ENCODE measurements at places on chromosomes 6 and 20. TPM values are rescaled to one million over a fixed set of nuclear protein-coding genes. Genes with fewer than 3 reads are reported as not detected.
A peak's percentile ranks its signal among the peaks of the same experiment; 100 is the strongest.

GRCh38 chr6:109000289-109000688 is 94.4 kb downstream of the SESN1 start:
- no peak for DNase-seq

GRCh38 chr6:168555618-168556273 is 114.8 kb downstream of the SMOC2 start:
- DNase-seq, result no peak

GRCh38 chr6:157519255-157520116 is 138.5 kb downstream of the ZDHHC14 start:
- DNase-seq, result no peak

DNA sequence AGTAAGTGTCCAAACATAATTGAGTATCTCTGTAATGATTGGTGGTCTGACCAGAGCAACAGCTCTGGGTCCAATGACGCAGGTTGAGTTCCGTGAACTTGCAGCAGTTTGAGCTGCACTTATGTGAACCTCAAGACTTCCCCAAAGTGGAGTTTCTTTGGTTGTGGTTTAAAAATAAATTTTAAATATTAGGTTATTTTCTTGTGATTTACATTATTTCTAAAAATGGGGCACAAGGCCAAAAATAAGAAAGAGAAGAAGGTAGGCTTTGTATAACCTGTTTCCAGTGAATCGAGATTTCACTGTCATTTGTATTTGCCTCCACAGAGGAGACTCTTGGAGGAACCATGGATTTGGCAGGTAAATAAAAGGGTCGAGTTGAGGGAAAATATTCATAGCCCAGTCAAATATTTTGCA is 166.4 kb upstream of the ZNF217 start:
- no peak for DNase-seq

GRCh38 chr6:20907486-20908071 is 373.3 kb downstream of the CDKAL1 start:
- DNase-seq, result no peak

DNA sequence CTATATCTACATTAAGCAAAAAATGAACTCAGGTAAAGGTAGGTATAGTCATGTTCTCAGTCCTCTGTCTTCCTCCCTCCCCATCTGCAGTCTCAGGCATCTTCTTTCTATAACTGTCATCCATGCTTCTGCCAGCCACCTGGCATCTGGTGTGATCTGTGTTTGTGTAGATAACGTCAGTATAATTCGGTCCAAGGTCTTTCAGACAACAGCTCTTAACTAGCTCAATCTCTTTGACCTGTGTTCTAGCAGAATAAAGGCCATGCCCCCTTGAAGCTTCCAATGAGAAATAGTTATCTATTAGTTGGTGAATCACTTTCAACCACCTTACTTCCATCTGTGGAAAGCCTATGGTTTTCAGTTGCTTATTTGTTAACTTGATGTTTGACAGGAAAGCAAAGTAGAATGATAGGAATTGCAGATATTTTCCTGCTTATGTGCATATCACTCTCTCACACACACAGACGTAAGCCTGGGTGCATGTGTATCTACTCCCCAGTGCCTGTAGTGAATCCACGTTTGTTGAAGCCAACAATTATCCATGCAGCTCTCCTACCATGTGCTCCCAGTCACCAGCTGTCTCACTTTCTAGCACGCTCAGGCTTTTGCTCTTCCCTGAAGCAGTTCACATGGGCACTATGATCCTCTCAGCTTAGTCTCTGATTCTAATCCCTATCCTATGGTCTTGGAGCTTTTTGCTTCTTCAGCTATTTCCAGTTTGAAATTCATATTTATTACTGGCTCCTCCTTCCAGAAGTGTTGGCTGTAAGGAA is 433.7 kb upstream of the MANEA start:
- no peak for DNase-seq

DNA sequence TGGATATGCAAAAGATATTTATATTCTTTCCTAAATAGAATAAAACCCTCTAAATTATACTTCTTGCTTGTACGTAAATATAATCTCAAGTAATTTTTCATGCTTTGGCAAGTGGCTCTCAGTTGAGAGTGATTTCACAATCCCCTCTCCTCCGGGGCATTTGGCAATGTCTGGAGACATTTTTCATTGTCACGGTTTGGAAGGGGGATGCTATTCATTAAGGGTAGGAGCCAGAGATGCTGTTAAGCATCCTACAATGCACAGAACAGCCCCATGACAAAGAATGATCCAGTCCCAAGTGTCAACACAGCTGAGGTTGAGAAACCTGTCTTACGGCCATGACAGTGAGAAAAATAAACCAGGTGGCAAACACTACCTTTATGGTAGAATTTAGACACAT is 75.7 kb downstream of the AGPAT4 start:
- DNase-seq, result no peak

- DNase-seq, result no peak
Measured at GRCh38 chr6:133964052-133964451, 11.0 kb downstream of the TBPL1 start.

DNA sequence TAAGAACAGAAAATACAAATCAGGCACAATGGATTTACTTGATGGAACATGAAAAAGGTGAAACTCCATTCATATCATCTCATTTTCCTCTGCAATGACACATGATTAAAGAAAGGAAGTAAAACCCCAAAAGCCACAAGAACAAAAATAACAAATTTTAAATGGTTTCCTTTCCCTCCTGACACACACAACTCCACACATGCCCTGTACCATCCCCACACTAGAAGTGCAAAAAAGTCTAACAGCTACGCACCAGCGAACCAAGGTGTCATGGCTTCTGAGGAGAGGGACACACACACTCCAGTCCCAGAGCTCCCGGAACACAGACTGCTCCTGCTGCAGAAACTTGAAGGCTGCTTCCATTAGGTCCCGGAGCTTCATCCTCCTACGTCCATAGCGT is 25.3 kb downstream of the MDN1 start:
- no peak for DNase-seq

DNA sequence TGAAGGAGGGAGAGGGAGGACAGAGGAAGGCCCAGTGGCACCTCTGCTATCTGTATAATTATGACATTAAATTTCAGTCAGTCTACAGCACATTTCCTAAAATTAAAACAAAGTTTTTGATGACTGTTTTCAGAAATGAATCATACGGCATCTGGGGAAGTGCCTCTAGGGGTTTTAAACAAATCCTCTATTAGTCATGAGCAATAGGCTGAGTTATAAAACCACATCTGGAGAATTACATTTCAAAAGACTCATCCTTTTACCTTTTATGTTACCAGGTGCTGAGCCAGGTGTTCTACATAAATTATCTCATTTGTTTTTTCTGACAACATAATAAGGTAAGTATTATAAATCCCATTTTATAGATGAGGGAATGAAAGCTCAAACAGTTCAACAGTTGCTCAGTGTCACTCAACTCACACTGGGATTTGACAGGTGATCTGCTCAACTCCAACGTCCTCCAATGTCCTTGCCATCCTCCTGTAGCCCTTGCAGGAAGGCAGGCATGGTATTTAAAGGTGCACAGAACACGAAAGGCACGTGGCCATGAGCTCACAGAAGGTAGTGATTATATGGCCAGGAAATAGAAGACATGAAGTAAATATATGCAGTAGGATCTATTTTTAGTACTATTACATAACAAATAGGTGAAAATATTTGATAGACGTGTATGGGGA is 184.2 kb upstream of the MAN1A1 start:
- DNase-seq, result no peak

DNA sequence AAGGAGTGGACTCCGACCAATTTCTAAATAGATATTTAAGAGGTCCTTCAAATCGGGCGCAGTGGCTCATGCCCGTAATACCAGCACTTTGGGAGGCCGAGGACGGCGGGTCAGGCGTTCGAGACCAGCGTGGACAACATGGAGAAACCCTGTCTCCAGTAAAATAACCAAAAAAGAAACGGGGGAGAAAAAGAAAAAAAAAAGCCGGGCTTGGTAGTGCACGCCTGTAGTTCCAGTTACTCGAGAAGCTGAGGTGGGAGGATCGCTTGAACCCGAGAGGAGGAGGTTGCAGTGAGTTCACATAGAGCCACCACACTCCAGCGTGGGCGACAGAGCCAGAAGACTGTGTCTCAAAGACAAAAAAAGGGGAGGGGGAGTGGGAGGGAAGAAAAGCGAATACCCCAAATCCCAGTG is 53.3 kb upstream of the HFE start:
- DNase-seq, result no peak

- DNase-seq, result no peak
Measured at GRCh38 chr20:52965819-52966218, 6.3 kb upstream of the TSHZ2 start.

- peak; percentile 33 for DNase-seq
Measured at GRCh38 chr20:25338112-25339023, 52.3 kb downstream of the ABHD12 start.

DNA sequence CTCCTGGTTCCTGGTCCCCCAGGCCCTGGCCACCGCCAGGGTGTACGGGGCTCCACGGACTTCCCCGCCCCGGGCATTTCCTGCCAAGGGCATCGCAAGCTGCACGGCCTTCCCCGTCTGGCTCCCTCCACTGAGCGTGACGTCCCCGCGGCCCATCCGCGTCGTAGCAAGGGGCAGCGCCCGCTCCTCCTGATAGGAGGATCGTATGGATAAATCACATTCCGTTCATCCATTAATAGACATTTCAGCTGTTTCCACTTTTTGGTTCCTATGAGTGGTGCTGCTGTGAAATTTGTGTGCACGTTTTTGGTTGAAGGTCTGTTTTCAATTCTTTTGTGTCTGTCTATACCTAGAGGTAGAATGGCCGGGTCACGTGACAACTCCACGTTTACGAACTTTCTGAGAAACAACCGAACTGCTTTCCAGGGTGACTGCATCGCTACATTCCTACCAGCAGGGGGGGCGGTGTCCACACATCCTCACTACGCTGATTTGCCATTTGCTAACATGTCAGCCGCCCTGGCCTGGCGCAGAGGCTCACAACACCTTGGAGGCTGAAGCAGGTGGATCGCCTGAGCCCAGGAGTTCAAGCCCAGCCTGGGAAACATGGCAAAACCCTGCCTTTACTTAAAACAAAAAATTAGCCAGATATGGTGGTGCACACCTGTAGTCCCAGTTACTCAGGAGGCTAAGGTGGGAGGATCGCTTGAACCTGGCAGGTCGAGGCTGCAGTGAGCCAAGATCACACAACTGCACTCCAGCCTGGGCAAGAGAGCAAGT is 37.7 kb downstream of the KCNQ2 start:
- DNase-seq, result peak; percentile 61

GRCh38 chr6:160337991-160338390 is 10.2 kb upstream of the SLC22A3 start:
- DNase-seq, result no peak

GRCh38 chr6:6795393-6795792 is 206.9 kb downstream of the LY86 start:
- no peak for DNase-seq

- no peak for DNase-seq
Measured at GRCh38 chr20:39504710-39505094, 542.6 kb downstream of the DHX35 start.

DNA sequence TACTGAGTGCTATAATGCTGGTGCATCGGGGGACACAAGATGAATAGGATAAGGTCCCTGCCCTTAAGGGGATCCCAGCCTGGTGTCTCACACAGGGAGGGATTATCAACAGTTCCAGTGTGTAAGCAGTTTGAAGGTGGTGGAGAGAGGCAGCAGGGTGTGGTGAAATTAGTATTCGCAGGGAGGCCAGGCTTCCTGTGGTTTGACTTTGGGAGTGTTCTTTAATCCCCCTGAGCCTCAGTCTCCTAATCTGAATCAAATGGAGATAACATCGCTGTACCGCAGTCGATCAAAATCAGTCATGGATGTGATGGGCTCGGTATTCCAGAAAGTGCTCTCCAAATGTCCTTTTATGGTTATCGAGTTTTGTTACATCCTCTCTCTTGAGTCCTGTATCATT is 288.1 kb upstream of the SUPT3H start:
- DNase-seq, result no peak

- DNase-seq, result no peak
Measured at GRCh38 chr6:90605749-90606340, 19.0 kb upstream of the MAP3K7 start.

DNA sequence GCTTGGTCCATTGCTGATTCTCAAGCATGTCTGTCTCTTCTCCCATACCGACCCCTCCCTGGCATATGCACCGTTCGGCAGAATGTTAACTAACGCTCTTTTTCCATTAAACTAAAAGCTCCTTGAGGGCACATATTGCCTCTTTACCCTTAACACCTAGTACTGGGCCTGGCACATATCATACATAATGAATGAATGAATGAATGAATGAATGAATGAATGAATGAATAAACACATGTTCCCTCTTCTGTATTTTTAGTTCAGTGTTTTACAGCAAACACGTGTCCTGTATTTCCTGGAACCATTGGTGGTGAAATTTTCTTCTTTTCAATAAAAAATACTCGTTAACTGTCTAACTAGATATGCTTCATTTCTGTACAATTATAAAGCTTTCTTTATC is 174.4 kb upstream of the DTNBP1 start:
- DNase-seq, result no peak

DNA sequence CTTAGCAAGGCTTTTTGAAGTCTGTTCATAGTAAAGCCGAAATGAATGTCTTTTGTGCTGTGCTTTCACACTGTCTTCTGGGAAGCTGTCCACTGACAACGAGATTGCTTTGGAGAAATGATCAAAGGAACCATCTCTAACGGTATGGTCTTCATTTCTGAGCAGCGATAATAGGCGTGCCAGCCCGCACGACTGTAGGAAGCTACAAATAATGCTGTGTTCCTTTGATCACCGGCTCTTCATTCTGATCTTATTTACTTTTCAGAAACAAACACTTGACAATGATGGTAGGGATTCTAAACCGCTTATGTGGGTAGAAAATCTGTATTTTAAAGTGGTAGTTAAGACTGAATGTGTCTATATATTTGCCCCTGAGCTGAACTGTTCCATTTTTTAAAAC is 306.6 kb upstream of the EXOC2 start:
- DNase-seq, result no peak

GRCh38 chr6:135576055-135576454 is 78.5 kb upstream of the AHI1 start:
- no peak for DNase-seq

The SEMG1 gene
- total RNA-seq, result 1.1 TPM

The OR2H1 gene
- not detected for total RNA-seq

The MAFB gene
- total RNA-seq, result 22.5 TPM

The VWA7 gene
- total RNA-seq, result 18.5 TPM

The CYP39A1 gene
- 18.5 TPM for total RNA-seq

The B3GALT4 gene
- 25.4 TPM for total RNA-seq

The GGT7 gene
- total RNA-seq, result 40.6 TPM

The ZFP64 gene
- 16.8 TPM for total RNA-seq

The CD24 gene
- 2,531 TPM for total RNA-seq

The ADGRF5 gene
- 10.1 TPM for total RNA-seq

The TPX2 gene
- 2.6 TPM for total RNA-seq

The PBOV1 gene
- total RNA-seq, result not detected
